Activated T-cell treated with anti-CD3 and anti-CD28 coated beads, Interleukin-2, amount 50 U/mL, for 4 hours (primary cell): ENCODE measurements at places on chromosomes 4 and X. TPM values are rescaled to one million over a fixed set of nuclear protein-coding genes. Genes with fewer than 3 reads are reported as not detected.

GRCh38 chrX:77786365-77786680 is 307 bp upstream of the ATRX start:
- no peak for DNase-seq

DNA sequence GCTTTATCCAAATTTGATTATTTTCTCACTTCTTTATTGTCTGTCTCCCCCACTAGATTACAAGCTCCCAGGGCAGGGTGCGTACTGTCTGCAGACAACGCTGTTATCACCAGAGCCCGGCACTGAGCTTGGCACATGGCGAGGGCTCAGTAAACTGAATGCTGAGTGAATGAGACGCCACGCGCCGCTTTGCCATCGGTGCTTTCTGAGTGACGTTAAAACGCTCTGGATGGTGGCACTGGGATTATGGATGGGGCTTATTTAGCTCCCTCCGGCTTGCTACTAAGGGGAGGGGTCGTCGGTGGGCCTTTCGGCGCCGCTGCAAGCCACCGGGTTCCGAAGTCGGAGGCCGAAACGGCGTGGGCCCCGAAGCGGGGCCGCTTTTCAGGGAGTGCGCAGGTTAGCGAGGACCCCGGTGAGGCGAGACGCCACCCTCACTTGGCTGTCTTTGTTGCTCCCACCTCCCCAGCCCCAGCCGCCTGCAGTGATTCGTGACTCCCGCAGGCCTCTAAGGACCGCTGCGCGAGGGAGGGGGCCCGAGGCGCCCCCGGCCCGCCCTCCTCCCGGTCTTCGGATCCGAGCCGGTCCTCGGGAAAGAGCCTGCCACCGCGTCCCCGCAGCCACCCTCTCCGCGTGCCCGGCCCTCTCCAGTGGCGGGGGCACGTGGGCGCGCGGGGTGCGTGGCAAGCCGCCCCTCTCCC is 569 bp upstream of the FHL1 start:
- DNase-seq = peak; percentile 10

GRCh38 chr4:1195109-1195671 is 22.8 kb upstream of the SPON2 start:
- DNase-seq = no peak

GRCh38 chr4:1090465-1091440 is 22.6 kb downstream of the RNF212 start:
- DNase-seq = no peak

DNA sequence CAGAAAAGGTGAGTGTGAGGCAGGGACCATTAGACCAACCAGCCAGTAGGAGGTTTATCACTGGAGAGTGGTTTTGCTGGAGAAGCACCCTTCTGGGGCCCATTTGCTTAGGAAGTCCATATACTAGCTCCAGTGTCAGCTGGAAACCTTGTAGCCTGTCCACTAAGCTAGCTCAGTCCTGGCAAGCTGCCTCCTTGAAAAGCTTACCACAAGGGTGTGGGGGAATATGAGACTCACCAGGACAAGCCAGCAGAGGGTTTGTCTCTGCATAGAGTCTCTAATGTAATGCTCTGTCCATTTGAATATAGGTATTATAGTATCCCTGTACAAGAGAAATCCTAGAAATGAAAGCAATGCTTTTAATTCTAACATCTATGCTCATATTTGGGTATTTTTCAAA is 86.3 kb downstream of the FBXL5 start:
- DNase-seq = no peak

GRCh38 chr4:73676861-73677323 is 56.7 kb upstream of the RASSF6 start:
- DNase-seq = no peak

DNA sequence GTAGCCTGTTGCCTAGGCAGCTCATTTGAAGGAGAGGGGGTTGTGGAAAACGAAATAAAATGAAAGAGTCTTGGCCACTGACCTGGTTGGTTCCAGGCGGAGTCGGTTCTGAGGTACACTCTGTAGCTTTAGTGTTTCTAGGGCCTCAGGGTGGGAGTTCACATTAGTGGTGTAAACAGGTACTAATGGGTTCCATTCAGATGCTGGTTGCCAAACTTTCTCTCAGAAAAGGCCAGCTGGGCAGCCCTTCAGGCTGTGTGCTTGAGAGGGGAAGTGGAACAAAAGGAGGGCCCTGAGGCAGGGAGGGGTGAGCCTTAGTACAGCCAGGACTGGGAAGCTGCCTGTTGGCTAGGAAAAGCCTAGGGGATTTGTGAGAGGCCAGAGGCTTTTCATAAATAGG is 24.8 kb downstream of the NHSL2 start:
- no peak for DNase-seq

- DNase-seq = no peak
Observed at GRCh38 chrX:22314692-22315091, 42.0 kb downstream of the CBLL2 start.

GRCh38 chr4:124854968-124855367 is 142.4 kb upstream of the ANKRD50 start:
- DNase-seq = no peak

DNA sequence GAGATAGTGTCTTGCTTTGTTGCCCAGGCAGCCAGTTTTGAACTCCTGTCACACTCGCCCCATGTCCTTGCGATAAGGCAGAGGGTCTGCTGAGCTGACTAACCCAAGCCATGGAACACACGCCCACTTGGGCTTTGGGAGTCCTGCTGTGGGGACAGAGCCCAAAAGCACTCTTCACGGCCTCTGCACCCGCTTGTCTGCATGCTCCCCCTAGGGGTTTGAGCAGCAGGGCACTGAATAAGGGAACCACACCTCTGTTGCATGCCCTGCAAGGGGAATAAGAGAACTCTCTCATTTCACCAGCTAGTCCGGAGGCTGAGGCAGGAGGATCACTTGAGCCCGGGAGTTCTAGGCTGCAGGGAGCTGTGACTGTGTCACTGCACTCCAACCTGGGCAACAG is 166.0 kb downstream of the STAG2 start:
- DNase-seq = no peak

Gene KLHL4
- total RNA-seq = not detected

Gene LETM1
- total RNA-seq = 133 TPM

Gene P2RY4
- 0.18 TPM for total RNA-seq
